ENCODE measurements at places on chromosomes 4 and X. TPM values are rescaled to one million over a fixed set of nuclear protein-coding genes. Genes with fewer than 3 reads are reported as not detected.
A peak's percentile ranks its signal among the peaks of the same experiment; 100 is the strongest.

DNA sequence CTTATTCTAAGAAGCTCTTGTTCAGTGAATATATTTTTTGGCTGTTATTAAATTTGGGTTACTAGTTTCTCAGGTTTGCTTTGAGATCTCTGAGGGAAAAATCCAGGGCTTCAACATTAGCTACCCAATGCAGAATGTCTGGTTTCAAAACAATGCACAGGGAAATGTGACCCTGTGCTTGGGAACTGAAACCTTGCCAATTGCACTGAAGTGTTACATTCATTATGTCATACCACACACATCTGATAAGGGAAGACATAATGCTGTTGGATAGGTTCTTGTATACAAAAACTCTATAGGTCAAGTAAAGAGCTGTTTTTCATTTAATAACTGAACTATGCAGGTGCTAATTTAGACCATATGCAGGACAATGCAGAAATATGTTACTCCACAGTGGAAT lies 345.3 kb upstream of the BMP3 start:
- DNase-seq: no peak
- no peaks in the 10 kb centered on the region for H3K4me1 ChIP-seq
- peaks cover 3% of the 10 kb centered on the region for H3K27me3 ChIP-seq
- H3K4me3 ChIP-seq: no peak overlapping the region

- no peak overlapping the region for H3K4me3 ChIP-seq
- no peak overlapping the region for H3K27ac ChIP-seq
- no peaks in the 10 kb centered on the region for H3K27me3 ChIP-seq
Measured at GRCh38 chr4:83855044-83855443, 319.1 kb downstream of the GPAT3 start.

CLTRN gene
- total RNA-seq: 0.41 TPM

ZNF630 gene
- 1.5 TPM for total RNA-seq

- no peak overlapping the region for H3K27ac ChIP-seq
- H3K4me3 ChIP-seq: no peak overlapping the region
- H3K27me3 ChIP-seq: no peaks in the 10 kb centered on the region
Measured at GRCh38 chrX:8548446-8548845, 83.8 kb downstream of the VCX3B start.

H2BW2 gene
- not detected for total RNA-seq

GRCh38 chr4:111556141-111556781 lies 589.0 kb upstream of the FAM241A start:
- no peak overlapping the region for H3K4me3 ChIP-seq
- no peak for DNase-seq
- H3K4me1 ChIP-seq: no peaks in the 10 kb centered on the region
- no peaks in the 10 kb centered on the region for H3K27me3 ChIP-seq
- H3K27ac ChIP-seq: no peak overlapping the region
- H3K36me3 ChIP-seq: no peaks in the 10 kb centered on the region

- H3K36me3 ChIP-seq: no peaks in the 10 kb centered on the region
- H3K27me3 ChIP-seq: no peaks in the 10 kb centered on the region
- DNase-seq: no peak
- H3K4me1 ChIP-seq: no peaks in the 10 kb centered on the region
Measured at GRCh38 chr4:150355858-150356455, 226.0 kb upstream of the MAB21L2 start.

GRCh38 chrX:41472231-41472815 lies 25.2 kb downstream of the NYX start:
- H3K27ac ChIP-seq: no peak overlapping the region
- no peak overlapping the region for H3K4me3 ChIP-seq
- H3K36me3 ChIP-seq: no peaks in the 10 kb centered on the region
- H3K4me1 ChIP-seq: peaks cover 4% of the 10 kb centered on the region
- no peaks in the 10 kb centered on the region for H3K27me3 ChIP-seq

STOX2 gene
- total RNA-seq: not detected

- H3K4me1 ChIP-seq: peaks cover 12% of the 10 kb centered on the region
Measured at GRCh38 chr4:53905941-53906377, 158.4 kb downstream of the CHIC2 start.

NLGN3 gene
- total RNA-seq: 0.58 TPM

DNA sequence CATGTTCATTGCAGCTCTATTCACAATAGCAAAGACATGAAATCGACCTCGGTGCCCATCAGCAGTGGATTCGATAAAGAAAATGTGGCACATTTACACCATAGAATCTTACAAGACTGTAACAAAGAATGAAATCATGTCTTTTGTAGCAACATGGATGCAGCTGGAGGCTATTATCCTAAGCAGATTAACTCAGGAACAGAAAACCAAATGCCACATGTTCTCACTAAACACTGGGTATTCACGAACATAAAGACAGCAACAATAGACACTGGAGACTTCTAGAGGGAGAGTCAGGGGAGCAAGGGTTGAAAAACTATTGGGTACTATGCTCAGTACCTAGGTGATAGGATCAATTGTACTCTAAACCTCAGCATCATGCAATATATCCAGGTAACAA lies 180.5 kb downstream of the PPP1R2C start:
- H3K4me3 ChIP-seq: no peak overlapping the region
- no peaks in the 10 kb centered on the region for H3K27me3 ChIP-seq
- no peak for DNase-seq

DNA sequence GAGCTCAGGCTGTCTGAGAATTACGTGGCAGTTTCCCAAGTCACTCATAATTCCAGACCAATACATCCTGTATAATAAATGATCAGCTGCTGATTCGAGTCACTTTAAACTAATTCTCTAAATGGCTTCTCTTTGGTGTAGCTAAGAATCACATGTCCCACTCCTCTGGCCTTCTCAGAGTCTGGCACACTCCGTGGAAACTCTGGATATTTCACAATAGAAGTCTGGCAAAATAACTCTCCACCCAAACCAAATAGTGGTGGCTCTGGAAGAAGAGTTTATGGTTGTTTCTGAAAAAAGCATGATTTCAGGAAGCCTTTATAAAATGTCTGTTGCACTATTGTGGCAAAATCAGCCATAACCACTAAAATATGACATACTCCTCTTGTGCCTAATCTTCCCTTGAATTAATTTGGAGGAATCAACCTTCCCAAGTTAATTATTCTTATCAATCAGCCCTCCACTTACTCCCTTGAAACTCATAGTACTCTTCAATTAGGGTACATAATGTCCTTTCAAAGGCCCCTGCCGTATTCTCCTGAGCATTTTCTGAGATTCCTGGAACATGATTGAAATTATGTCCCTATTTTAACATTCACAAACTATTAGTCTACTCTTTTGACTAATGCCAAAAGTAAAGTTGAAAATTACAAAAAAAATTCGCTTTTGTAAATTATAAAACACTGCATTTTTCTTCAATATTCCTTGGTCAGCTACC lies 991.6 kb downstream of the FAT4 start:
- H3K27me3 ChIP-seq: no peaks in the 10 kb centered on the region
- H3K4me3 ChIP-seq: no peak overlapping the region
- no peak for DNase-seq
- H3K36me3 ChIP-seq: no peaks in the 10 kb centered on the region

DNA sequence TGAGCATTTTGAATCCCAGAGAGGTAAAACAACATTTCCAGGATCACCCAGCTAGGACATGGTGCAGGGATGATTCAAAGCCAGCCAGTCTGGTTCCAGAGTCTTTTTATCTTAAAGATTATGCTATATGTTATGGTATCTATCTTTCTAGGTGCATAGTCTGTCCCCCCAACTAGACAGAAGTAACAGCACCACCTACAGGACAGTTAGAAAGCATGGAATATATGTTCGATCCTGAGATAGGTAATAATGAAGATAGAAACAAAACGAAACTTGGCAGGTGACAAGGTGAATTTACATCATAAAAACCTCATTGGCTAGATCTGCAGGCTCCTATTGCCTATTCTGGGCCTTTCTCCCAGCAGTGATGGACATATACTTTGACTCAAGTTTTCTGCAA lies 723.2 kb downstream of the SMARCA1 start:
- no peaks in the 10 kb centered on the region for H3K27me3 ChIP-seq
- no peaks in the 10 kb centered on the region for H3K36me3 ChIP-seq
- no peak for DNase-seq
- no peak overlapping the region for H3K27ac ChIP-seq

DNA sequence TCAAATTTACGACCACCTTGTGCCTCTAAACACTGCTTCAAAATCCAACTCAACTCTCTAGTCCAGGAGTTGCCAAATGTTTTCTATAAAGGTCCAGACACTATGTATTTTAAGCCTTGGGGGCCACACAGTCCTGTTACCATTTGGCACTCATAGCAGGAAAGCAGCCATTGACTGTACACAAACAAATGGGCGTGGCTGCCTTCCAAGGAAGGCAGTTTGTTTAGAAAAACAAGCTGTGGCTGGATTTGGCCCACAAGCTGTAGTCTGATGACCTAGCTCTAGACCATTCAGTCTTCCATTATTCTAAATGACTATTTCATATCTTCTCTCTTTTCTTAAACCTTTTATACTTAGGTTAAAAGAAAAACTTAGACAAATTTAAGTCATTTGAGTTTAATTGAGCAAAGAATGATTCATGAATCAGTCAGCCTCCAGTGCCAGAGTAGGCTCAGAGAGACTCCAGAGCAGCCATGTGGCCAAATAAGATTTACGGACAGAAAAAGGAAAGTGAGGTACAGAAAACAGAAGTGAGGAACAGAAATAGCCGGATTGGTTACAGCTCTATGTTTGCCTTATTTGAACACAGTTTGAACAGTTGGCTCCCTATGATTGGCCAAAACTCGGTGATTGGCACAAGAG lies 825.8 kb upstream of the LCORL start:
- DNase-seq: no peak
- no peak overlapping the region for H3K27ac ChIP-seq
- H3K36me3 ChIP-seq: no peaks in the 10 kb centered on the region
- no peak overlapping the region for H3K4me3 ChIP-seq

- H3K27me3 ChIP-seq: peaks cover 3% of the 10 kb centered on the region
- H3K36me3 ChIP-seq: no peaks in the 10 kb centered on the region
- no peak overlapping the region for H3K27ac ChIP-seq
- no peaks in the 10 kb centered on the region for H3K4me1 ChIP-seq
Measured at GRCh38 chr4:81971637-81972381, 402.0 kb downstream of the HNRNPD start.

DNA sequence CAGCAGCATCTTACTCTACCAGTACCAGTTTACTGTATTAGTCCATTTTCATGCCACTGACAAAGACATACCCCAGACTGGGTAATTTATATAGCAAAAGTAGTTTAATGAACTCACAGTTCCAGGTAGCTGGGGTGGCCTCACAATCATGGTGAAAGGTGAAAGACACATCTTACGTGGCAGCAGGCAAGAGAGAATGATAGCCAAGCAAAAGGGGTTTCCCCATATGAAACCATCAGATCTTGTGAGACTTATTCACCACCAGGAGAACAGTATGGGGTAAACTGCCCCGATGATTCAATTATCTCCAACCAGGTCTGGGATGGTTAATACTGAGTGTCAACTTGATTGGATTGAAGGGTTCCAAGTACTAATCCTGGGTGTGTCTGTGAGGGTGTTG lies 69.3 kb downstream of the YIPF6 start:
- H3K4me3 ChIP-seq: no peak overlapping the region
- H3K27me3 ChIP-seq: no peaks in the 10 kb centered on the region
- peaks cover 9% of the 10 kb centered on the region for H3K36me3 ChIP-seq
- peak overlapping the region; percentile 3 for H3K27ac ChIP-seq
- peaks cover 32% of the 10 kb centered on the region for H3K4me1 ChIP-seq
- DNase-seq: peak; percentile 54

- H3K36me3 ChIP-seq: peaks cover 5% of the 10 kb centered on the region
- peak; percentile 21 for DNase-seq
- peaks cover 30% of the 10 kb centered on the region for H3K4me1 ChIP-seq
- no peaks in the 10 kb centered on the region for H3K27me3 ChIP-seq
- H3K4me3 ChIP-seq: peak overlapping the region; percentile 71
Measured at GRCh38 chr4:7759635-7760034, 180.0 kb downstream of the AFAP1 start.

HSD17B11 gene
- total RNA-seq: 19.8 TPM

DNA sequence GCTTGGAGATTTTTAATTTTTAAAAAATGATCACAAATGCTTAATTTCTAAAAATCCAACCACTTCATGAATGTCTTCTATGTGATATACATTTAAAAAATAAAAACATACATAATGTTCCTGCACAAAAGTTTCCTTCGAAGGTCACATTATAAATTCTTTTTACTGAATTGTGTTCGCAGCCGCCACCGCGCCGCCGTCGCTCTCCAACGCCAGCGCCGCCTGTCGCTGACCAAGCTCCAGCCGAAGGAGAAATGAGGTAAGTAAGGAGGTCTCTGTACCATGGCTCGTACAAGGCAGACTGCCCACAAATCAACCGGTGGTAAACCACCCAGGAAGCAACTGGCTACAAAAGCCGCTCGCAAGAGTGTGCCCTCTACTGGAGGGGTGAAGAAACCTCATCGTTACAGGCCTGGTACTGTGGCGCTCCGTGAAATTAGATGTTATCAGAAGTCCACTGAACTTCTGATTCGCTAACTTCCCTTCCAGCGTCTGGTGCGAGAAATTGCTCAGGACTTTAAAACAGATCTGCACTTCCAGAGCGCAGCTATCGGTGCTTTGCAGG lies 48.8 kb upstream of the NEUROG2 start:
- H3K4me3 ChIP-seq: no peak overlapping the region
- no peak for DNase-seq
- H3K27ac ChIP-seq: no peak overlapping the region
- H3K36me3 ChIP-seq: peaks cover 13% of the 10 kb centered on the region

DNA sequence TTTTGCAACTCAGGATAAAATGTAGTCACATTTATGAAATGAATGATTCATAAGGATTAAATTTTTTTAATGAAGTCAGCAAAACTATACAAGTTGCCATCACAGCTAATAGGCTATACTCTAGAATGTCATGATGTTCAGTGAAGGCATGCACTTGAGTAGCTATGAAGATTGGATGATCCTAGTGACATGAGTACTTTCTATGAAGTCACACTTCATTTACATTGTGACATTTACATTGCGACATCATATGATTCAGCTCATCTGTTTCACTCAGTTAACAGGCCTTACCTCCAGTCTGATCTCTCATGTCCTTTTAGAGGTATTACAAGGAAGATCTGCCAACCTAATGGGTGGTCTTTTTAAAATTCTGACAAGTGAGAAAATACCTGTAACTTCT lies 82.7 kb upstream of the FGF13 start:
- no peaks in the 10 kb centered on the region for H3K36me3 ChIP-seq
- no peak for DNase-seq
- H3K27ac ChIP-seq: no peak overlapping the region
- H3K27me3 ChIP-seq: no peaks in the 10 kb centered on the region

- H3K4me3 ChIP-seq: no peak overlapping the region
- no peaks in the 10 kb centered on the region for H3K27me3 ChIP-seq
- H3K4me1 ChIP-seq: peaks cover 14% of the 10 kb centered on the region
- no peak overlapping the region for H3K27ac ChIP-seq
Measured at GRCh38 chr4:95158626-95159025, 390.1 kb downstream of the UNC5C start.

CLNK gene
- not detected for total RNA-seq

XIAP gene
- 36.1 TPM for total RNA-seq

Measured in activated CD4-positive, alpha-beta memory T cell treated with anti-CD3 and anti-CD28 coated beads for 36 hours (primary cell).